ENCODE measurements at places on chromosomes 5 and 9. TPM values are rescaled to one million over a fixed set of nuclear protein-coding genes. Genes with fewer than 3 reads are reported as not detected.

DNA sequence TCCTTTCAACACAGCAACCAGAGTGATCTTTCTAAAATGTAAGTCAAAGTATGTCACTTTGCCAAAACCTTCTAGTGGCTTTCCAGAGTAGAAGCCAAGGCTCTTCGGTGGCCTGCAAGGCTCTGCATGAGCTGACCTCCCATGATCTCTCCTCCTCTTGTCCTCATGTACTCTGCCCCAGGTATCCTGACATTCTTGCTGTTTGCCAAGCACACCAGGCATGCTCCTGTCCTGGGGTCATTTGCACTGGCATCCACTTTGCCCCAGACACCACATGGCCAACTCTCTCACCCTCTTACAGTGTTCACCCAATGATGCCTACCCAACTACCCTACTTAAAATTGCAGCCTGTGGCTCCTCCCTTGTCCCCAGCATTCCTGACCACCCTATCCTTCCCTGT is 86.3 kb downstream of the ZNF618 start:
- DNase-seq, result no peak

DNA sequence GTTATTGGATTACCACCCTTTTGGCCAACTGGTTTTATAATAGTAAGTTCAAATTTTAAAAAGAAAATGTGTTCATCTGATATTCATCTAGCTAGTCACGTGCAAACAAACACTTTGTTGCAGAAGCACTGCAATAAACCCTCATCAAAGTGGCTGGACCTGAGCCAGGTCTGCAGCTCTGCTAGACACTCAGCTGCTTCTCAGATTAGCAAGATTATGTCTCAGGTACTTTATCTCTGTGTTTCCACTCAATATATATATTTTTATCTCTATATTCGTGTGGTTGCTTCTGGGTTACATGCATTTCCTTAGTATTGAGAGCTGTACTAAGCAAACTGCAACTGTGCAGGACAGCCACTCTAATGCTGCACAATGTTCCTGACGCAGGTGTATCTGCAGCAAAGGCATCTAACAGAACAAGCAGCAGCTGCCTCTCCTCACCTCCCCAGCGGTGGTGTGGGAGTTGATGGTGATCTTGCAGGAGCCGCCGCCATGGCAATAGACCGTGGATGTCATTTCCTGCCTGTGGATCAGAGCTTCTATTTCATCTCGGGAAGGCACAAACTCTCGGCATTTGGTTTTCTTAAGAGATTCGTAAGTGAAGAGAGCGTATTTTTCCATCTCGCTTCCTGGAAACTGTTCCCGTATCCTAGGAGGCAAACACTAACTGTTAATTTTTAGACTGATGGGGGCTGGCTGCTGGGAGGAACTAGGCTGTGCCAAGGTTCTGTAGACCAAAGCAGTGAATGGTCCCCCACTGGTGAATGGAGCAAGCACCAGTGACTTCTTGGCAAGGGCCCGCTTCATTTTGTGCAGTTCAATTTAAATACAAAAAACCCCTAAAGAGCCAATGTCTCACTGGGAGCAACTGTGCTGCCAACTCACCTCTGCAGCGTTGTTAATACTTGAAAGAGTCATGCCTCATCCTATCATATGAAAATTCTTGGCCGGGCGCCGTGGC is 56.7 kb upstream of the RETREG1 start:
- no peak for DNase-seq

The BTNL3 gene
- not detected for total RNA-seq

- no peak for DNase-seq
These were observed 20.7 kb downstream of the TNFSF8 start for GRCh38 chr9:114909661-114910060.

DNA sequence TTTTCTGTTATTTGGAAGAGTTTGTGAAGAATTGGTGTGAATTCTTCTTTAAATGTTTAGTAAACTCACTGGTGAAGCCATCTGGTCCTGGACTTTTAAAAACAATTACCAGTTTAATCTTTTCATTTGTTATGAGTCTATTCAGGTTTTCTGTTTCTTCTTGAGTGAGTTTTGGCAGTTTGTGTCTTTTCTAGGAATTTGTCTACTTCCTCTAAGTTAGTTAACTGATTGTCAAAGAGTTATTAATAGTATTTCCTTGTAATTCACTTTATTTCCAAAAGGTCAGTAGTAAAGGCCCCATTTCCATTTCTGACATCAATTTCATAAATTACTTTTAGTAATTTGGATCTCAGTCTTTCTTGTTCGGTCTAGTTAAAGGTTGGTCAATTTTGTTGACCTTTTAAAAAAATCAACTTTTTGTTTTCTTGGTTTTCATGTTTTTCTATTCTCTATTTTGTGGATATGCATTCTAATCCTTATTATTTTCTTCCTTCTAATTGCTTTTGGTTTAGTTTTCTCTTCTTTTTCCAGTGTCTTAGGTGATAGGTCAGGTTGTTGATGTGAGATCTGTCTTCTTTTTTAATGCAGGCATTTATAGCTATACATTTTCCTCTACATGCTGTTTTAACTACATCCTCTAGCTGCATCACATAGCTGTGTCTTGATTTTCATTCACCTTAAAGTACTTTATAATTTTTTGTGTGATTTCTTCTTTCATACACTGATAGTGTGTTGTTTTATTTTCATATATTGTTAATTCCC is 7.3 kb upstream of the SMIM3 start:
- DNase-seq, result no peak

DNA sequence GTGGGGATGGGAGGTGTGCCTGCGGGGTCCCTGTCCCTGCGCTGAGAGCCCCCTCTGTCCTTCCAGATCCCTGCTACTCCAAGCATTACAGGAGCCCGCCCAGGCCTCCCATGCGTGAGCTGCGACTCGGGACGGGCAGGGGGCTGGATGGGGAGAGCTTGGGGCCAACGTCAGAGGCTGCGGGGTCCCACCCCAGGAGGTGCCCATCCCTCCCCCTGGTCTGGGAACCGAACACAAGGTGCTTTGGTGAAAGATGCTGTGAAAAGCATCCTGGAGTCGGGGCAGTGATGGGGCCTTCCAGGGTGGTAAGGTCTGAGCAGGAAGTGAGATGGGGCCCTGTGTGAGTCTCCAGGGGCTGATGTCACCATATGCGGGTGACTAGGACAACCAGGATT is 2.7 kb downstream of the LCN9 start:
- no peak for DNase-seq

- no peak for DNase-seq
These were observed 287.4 kb upstream of the ARRDC3 start for GRCh38 chr5:91670563-91670962.

The LECT2 gene
- not detected for total RNA-seq

- DNase-seq, result no peak
These were observed 27.8 kb downstream of the PPARGC1B start for GRCh38 chr5:149757956-149758355.
